AG10803 (cell line): ENCODE measurements at places on chromosomes 5 and 9.

DNA sequence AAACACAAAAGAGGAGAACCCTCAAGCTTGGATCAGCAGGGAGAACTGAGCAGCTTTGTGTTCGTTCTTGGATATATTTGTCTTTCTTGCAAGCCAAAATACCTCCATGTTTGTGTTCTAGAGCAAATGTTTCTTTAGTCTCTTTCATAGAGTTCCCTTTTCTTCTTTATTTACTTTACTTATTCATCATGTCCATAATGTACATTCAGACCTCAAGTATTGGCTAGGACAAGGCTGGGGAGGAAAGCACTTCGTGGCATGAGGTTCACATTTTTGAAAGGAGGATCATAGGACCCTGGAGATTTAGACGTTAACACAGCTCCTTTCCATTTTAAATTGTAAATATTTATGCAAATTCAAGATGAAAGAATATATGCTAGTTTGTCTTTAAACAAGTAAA is 590.2 kb upstream of the MEF2C start:
- peak; percentile 11 for DNase-seq

DNA sequence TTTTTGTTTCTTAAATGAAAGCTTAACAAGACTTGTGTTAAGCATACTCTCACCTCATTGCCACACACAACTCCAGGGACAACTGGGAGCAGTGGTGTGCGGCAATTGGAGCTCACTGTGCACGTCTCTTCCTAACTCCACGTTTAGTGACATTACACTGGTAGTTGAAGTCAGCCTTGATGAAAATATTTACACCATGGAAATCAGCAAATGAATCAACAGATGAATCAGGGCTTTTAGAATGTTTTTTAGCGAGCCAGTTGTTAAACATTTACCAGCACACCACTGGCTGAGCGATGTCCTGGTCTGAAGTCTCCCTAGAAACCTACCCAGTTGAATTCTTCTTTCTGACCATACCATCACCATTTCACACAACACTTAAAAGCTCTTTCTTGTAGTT is 67.3 kb downstream of the KLHL3 start:
- no peak for DNase-seq

GRCh38 chr5:97162045-97162444 is 19.6 kb upstream of the LIX1 start:
- DNase-seq: peak; percentile 78

DNA sequence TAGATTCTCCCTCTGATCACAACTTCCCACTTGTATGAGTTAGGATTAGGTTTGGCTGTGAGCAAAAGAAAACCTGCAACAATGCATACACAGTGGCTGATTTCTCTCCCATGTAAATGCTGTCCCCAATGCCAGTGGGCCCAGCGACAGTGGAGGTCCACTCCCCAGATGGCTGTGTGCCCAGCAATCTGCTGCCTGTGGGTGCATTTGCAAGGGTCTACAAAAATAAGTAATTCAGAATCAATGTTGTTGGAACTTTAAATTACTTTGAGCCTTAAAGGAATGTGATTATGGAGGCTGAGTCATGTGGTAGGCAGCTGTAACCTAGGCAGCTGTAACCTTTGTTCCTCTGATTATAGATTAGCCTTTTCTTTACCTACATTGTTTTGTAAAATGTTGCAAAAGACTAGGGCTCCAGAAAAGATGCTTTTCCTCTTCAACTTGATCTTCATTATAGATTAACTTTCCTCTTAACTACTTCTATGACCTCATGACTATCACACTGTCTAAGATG is 14.2 kb upstream of the MXD3 start:
- no peak for DNase-seq

DNA sequence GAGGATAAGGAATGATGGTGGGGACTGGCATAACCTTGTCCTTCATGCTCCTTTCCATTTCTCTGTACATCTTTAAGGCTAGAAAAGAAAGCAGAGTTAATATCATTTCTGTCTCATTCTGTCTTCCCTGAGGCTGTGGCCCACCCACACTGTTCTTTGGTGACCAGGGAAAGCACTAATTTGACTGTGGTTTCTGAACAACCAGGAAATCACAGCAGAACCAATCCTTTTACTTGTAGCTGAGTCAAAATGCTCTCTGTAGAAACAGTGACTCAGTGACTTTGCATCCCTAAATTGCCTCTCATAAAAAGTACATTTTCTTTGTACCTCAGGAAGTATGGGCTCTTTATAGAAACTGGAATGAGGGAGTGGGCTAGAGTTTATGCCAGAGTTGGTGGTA is 28.1 kb downstream of the IL33 start:
- DNase-seq: no peak

GRCh38 chr5:137207023-137207760 is 291.9 kb downstream of the SPOCK1 start:
- DNase-seq: no peak

DNA sequence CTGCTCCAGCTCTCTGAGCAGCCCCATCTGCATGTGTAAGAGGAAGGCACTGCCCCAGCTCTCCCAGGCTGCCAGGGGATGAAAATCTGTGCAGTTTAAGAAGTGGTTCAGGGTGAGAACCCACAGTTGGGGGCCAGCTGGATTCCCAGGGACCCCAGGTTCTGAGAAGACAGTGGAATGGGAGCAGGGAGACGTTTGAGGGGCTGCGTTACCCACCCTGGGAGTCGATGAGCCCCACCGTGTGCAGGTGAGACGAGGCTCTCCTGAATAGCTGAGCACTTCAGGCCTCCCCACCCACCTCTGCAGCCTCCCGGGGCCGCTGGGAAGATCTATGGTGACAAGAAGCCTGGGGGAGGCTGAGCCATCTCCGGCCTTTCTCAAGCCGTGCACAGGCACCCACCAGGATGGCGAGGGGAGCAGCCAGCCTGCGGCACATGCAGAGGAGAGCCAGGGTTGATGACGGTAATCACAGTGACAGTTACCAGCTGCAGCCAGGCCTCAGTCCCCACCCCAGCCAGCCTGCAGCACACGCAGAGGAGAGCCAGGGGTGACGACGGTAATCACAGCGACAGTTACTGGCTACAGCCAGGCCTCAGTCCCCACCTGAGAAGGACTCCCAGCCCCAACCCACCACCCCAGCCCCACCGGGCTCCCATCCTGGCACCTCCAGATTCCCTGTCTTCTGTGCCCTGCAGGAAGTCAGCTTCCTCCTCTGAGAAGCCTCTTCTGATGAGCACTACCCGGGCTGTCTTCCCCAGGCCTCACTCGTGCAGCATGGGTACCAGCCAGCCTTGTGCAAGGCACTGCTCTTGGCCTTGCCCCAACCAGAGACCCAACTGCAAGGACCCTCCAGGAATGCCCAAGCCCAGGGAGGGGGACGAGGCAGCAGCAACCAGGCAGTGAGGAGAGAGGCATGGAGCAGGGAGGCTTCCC is 150.8 kb upstream of the PPP1R26 start:
- no peak for DNase-seq

DNA sequence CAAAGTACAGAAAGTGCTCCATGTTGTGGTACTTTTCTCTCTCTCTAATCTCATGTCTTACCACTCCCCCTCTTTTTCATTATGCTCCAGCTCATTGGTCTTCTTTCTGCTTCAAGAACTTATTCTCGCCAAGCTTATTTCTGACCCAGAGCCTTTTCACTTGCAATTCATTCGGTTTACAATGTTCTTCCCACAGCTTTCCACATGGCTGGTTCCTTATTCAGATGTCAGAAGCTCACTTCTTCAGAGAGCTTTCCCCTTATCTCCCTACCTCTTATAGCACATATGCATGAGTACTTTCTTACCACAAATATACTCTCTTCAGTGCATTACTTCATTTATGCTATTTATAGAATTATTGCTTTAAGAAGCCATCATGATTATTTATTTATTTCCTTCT is 338.8 kb upstream of the ATP10B start:
- no peak for DNase-seq

DNA sequence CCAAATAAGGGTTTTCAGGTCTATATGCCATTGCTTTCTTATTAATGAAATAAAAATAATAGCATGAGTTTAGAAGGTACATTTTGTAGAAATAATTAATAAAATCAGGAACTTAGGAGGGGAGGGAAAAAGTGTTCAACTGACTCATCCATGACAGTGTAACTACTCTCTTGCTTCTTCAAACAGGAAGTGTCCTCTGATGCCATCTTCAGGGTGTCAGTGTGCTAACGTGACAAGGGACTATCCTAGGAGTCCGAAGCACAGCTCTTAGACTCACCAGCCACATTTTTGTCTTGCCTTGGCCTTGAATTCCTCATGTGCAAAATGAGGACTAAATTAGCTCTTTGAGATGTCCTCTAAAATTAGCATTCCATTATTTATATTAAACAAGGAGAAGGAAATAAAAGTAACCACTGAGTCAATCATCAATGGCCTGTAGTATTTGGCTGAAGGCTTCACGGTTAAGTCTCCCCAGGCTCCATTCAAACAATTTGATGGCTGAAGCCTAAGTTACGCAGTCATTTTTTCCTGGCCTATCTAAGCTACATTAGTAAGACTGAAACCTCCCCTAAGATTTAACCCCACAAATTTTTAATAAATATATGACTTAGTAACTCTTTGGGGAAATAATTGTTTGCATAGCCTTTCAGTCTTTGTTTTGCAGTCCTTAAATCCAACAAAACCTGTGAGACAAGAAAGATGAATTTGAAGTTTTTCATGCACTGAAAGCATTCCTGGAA is 151.1 kb downstream of the ARL15 start:
- peak; percentile 62 for DNase-seq

DNA sequence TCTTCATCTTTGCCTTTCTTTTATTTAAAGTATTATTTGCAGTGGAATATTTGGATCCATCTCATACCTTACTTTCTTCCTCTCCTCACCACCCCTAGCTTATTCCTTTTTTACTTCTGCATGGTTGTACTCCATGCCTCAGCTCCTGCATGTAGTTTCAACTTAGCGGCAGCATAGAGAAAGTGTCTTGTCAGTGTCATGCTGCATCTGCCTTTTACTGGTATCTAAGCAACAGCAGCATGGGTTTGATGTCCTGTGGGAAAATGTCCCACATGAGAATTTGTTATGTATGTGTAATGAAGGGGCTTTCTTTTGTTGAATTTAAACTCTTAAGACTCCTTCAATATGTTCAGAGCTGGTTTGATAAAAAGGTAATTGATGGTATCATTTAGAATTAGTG is 20.6 kb downstream of the TCERG1 start:
- DNase-seq: no peak

DNA sequence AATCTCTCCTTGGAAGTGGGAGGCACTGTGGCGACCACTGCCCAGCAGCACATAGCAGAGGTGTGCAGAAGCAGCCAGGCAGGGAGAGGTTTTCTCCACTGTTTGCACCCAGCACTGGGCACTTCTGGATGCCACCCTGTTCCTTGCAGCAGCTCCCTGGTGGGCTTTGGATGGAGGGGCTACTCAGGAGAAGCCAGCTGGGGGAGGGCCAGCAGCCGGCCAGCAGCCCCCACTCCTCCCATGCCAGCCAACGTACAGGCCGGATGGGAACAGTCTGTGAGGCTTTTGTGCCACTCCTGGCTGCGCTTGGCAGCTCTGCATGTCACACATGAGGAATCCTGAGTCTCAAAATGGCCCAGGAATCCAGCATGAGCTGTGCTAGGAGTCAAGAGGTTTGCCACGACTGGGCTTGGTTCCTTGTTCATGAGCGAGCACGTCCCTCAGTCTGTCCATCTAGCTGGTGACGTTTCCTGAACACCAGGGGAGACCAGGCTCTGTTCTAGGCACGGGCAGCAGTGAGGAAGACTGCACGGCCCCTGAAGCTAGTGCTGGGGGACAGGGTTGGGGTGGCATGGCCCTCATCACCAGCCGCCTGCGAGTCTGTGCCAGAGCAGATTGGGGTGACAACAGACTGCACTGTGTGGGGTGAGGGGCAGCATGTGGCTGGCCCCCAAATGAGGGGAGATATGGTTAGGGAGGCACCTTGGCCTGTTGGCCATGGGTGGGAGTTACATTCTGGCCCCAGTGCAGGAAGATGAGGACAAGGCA is 10.1 kb downstream of the PHF2 start:
- DNase-seq: peak; percentile 33

DNA sequence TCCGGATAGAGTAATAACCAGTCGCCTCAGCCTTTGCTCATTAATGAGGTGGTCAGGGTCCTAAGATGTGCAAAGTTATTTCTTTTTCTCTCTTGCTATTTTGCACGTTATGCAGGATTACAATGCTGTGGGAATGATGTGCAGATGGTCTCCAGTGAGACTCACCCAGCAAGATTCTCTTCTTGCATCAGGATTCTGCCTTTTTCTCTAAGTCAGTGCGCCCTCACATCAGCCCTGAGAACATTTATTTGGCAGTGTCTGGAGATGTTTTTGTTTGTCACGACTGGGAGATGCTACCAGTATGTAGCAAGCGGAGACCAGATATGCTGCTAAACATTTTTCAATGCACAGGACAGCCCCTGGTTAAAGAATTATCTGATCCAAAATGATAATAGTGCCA is 280.3 kb upstream of the WWC1 start:
- DNase-seq: peak; percentile 90

DNA sequence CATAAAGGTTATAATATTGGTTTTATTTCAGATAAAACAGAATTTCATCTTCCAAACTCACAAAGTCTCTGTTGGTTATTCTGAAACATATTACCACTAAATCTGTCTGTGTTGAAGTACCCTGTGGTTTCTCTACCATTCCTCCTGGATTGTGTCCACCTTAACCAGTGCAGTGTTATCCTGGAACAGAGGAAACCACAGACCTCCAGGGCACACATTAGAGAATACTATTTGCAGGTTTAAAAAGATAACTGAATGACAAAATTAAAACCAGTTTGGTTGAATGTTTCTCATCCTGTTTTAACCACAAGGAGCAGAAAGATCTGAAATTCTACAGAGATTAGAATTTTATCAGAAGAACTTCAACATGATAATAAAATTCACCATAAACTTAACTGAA is 251.8 kb downstream of the CWC27 start:
- DNase-seq: peak; percentile 69

- no peak for DNase-seq
Observed at GRCh38 chr5:159564031-159564430, 233.7 kb upstream of the IL12B start.

- peak; percentile 12 for DNase-seq
Observed at GRCh38 chr9:38689678-38690077, 30.3 kb downstream of the FAM240B start.

DNA sequence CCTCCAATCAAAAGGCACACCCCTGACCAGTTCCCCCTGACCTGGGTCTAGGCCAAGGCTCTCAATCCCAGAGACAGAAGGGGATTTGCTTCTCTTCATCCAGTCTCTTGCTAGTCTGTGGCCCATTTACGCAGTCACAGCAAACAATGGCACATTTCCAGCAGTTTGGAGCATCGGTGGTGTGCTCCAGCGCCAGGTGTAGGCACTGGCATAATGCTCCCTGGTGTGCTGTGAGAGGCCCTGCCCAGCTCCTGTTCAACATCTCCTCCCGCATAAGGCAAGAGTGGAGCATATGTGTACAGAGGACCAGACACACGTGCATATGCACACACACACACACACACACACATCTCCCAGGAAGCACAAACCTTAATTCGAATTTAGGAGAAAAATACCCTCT is 79.5 kb upstream of the ERCC6L2 start:
- no peak for DNase-seq

GRCh38 chr5:181092428-181092827 is 38.5 kb downstream of the OR2V1 start:
- DNase-seq: no peak
